ENCODE measurements at places on chromosomes 12 and 14.

DNA sequence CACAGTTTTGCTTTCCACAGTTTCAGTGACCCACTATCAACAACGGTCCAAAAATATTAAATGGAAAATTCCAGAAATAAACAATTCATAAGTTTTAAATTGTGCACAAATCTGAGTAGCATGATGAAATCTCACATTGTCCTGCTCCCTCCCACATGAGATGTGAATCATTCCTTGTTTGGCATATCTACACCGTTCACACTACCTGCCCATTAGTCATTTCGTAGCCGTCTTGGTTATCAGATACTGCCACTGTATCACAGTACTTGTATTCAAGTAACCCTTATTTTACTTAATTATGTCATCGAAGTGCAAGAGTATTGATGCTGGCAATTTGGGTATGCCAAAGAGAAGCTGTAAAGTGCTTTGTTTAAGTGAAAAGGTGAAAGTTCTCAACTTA, 145.3 kb downstream of the SLC5A8 start:
- no peak for DNase-seq

DNA sequence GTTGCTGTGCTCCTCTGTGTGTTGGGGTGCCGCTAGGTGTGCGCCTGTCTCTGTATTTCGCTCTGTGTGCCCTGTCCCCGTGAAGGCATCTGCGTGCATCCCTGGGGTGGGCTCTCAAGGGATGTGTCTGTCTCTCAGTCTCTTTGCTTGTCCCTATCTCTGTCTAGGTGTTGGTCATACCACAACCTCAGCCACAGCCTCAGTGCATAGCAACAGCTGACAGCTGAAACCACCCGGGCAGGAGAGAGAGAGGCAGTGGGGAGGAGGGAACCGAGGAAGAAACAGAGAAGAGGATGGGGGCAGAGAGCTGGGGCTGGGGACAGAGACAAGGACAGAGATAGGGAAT, 953 bp upstream of the NXPH4 start:
- no peak for DNase-seq

GRCh38 chr12:89236237-89236636, 116.1 kb downstream of the DUSP6 start:
- DNase-seq, result no peak

GRCh38 chr12:15152868-15153267, 68.3 kb downstream of the RERG start:
- DNase-seq, result no peak

DNA sequence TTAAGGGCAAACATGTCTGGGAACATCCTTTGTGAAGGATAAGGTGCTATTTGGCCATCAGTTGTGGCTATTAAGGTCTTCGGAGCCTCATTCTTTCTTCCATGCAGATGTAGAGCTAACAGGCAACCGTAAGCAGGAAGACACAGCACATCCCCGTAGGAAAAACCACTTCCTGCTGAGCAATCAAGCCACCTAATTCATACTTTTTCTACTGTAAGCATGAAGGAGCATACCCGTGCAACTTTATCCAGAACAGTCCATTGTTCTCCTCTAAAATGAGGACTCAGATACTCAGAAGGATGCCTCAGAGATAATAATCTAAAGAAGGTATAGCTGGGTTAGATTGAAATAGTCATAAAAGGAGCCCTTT, 232.0 kb downstream of the PPM1H start:
- DNase-seq, result no peak

DNA sequence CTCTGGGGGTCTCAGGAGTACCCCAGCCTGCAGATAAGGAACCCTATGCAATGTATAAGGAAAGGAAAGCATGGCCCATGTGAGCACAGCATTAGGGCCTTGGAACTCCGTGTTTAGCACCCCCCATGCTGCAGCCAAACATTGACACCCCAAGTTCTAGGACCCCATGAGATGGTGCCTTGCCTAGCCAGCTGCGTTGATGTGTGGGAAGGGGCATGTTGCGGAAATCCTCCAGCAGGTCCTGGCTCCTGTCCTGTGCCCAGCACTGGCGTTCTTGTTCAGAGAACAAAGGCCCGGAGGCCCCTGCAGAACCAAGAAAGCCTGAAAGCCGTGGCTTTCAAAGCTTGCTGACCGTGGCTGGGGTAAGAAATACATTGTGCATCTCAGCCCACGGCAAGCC, 99.4 kb upstream of the DIO3 start:
- no peak for DNase-seq

DNA sequence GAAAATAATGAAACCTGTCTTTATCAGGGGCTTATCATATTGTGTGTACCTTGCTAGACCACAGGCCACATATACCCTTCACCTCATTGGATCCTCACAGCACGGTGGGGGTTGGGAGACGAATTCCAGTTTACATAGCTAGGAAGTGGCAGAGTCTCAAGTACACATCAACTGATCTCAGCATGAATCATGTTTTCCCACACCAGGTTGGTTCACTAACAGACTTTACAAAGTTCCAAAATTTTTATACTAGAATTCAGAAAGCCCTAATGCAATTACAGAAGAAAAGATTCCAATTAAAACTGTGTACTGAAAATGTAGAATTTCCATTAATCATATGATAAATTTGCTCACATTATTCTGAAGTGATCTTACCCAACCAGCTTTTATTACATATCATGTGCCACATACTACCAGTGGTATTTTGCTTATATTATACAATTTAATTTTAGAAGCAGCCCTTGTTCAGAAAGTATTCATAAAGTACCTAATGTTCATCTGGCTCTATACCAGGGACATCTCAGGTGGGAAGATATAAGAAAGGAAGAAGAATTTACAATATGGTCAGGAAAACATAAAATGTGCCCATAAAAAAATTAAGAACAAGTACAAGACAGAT, 196.2 kb downstream of the ITPR2 start:
- no peak for DNase-seq

All from NCI-H187 (cell line).